ENCODE measurements at places on chromosomes 11 and 22.

GRCh38 chr11:92653454-92653853, 316.0 kb upstream of the MTNR1B start:
- no peak for DNase-seq

GRCh38 chr22:45438336-45438735, 24.8 kb downstream of the RIBC2 start:
- DNase-seq: no peak

- DNase-seq: no peak
These were observed 143.8 kb downstream of the ST3GAL4 start for GRCh38 chr11:126499131-126499752.

DNA sequence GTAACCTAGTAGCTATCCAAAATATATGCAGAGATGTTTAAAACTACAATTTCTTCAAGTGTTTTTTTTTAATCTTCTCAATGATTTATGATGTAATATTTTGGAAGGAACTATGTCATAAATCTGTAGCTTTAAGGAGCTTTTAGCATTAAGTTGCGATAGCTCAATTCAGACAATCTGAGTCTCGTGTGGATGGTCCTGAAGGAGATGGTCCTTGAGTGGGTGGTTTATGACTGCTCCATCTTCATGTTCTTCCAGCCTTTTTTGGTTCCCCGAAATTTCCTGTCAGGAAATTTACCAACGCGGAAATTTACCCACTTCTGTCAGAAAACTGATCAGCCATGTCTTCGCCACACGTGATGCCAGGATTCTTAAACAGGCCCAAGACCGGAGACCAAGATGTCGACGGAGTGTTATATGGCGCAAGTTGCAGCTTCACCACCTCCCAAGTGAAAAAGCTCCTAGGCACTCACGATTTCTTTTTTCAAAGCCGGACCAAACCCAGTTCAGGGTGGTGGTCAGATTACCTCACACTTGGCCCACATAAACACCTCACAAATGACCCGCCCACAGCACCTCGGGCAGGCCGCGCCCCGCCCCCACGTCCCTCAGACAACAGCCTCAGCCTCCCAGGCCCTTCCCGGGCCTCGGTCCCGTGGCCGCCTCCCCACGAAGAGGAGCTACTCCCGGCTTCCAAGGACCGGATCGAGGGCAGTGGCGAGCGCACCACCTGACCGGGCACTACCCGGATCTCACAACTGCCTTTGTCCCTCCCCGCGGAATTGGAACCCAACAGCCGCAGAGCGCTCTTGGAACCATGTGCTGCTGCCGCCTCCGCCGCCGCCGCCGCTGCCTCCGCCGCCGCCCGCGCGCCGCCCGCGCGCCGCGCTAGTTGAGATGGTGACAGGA, at the start of gene MORC2:
Gene MORC2 (minus strand): TSS at position 760 of the 909 bp plus-strand sequence. CDS start 885 bp downstream, outside the sequence.
- DNase-seq: peak; percentile 77

- no peak for DNase-seq
These were observed 12.9 kb upstream of the SH3BP1 start for GRCh38 chr22:37626556-37627075.

GRCh38 chr11:93324500-93324899, 6.0 kb upstream of the DEUP1 start:
- no peak for DNase-seq

GRCh38 chr11:117315285-117316196, 515 bp downstream of the BACE1 start:
- DNase-seq: no peak

GRCh38 chr11:96215110-96215782, 127.7 kb downstream of the MAML2 start:
- peak; percentile 83 for DNase-seq

GRCh38 chr11:19602891-19603290, 109.7 kb upstream of the NAV2 start:
- DNase-seq: no peak

- DNase-seq: no peak
These were observed 578.5 kb downstream of the TBC1D22A start for GRCh38 chr22:47340851-47341436.

DNA sequence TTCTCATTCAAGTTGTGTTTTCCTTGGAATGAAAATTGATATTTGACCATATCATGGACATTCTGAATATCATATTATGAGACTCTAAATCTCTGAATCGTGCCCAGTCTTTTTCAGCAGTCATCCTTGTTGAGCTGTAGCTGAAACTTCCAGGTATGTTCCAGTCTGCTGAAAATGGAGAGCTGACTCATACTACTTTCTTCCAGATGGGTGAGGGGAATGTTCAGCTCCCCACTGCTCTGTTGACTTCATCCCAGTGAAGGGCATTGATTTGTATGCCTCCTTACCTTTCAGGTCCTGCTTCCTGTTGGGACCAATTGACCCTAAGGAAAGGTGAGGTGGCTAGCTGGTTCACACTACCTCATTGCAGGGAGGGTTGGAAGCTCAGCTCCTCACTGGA, 3.5 kb downstream of the OR5P2 start:
- DNase-seq: no peak

- no peak for DNase-seq
These were observed 74.9 kb downstream of the DSCAML1 start for GRCh38 chr11:117722082-117722481.

GRCh38 chr11:78310500-78310909, 107.1 kb downstream of the GAB2 start:
- DNase-seq: peak; percentile 83

GRCh38 chr11:113072237-113072858, 111.1 kb downstream of the NCAM1 start:
- DNase-seq: no peak

DNA sequence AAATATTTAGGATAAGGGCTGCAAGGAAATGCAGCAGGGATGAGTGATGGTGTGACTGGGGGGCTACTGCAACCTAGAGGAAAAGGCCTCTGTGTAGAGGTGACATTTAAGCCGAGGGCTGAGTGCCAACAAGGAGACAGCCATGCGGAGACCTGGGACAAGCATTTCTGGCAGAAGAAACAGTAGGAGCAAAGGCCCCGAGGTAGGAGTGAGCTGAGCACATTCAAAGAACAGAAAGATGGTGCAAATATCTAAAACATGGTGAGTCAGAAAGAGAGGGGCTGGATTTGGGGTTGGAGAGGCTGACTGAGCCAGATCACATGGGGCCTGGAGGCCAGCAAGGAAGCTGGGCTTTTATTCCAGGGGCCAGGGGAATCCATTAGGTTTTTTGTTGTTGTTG, 55.1 kb upstream of the INCENP start:
- no peak for DNase-seq

DNA sequence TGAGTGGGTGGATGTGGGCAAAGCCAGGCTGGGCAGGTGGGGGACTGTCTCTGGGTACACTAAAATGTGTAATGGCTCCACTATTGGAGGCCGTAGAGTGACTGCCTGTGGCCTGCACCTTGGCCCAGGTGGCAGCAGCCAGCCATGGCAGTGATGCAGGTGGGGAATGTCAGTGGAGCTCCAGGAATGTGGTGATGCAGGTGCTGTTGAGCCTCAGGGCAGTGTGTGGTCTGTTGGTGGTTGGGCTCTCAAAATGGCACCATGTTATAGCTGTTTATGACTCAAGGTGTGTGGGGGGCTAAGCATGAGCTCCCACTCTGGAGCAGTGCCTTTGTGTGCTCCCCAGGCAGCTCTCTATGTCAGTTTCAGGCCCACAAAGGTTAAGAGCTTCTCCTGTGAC, 40.2 kb upstream of the CCDC90B start:
- DNase-seq: no peak

GRCh38 chr11:120134106-120134930, 3.6 kb downstream of the TRIM29 start:
- DNase-seq: no peak

DNA sequence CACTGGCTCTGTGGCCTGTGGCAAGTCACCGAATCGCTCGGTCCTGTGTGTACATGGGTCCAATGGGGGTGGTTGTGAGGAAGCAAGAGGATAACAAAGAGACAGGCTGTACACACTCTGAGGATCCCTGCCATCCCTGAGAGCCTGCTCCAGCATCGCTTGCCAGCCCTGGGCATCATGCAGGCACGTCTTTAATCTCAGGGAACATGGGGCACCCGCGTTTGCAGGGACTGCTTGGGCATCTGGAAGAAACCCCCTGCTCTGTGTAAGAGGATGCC, 1.3 kb upstream of the C1QTNF5 start:
- no peak for DNase-seq

- no peak for DNase-seq
These were observed 36.2 kb downstream of the THOC5 start for GRCh38 chr22:29517215-29517908.

DNA sequence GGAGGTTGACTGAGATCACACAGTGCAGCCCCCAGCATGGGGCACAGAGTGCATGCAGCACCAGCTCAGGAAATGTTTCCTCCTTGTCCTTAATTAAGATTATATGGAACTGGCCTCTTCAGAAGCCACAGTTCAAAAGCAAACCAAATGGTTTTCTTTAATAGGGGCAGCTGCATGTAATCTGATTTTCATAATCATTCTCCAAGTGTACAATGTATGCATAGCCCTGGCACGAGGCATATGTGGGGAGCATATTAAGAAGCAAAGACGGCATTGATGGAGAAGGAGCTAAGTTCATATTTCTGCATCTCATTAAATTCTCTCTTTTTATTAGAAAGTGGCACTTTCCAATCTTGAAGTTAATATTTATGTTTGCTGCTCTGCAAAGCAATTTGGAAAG, 9.9 kb upstream of the PARVB start:
- no peak for DNase-seq

GRCh38 chr11:34936945-34937629, 20.7 kb downstream of the PDHX start:
- no peak for DNase-seq

DNA sequence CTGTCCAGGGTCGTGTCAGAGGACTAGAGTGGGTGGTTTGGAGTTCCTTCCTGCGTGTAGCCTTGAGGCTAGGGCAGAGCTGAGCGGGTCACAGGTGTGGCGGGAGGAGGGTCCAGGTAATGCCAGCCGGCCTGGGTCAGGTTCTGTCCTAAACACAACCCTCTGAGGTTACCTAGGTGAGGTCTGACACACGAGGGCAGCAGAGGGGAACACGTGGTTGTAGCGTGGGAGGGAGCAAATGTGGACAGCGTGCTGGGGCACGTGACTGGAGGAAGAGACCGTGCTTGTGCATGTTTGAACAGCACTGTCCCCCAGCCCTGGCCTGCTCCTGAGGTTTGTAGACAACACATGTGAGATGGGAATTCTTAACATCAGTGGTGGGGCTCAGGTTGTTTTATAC, 13.1 kb downstream of the MOV10L1 start:
- DNase-seq: peak; percentile 41

- DNase-seq: no peak
These were observed 37.7 kb downstream of the SGSM3 start for GRCh38 chr22:40407831-40408717.

GRCh38 chr11:12074529-12075195, 35.7 kb upstream of the MICAL2 start:
- no peak for DNase-seq

GRCh38 chr11:5071799-5072198, 2.4 kb downstream of the OR52E1 start:
- DNase-seq: no peak

- no peak for DNase-seq
These were observed 107.8 kb downstream of the SYN3 start for GRCh38 chr22:32950366-32950765.

- no peak for DNase-seq
These were observed 1.6 kb downstream of the NCAM1 start for GRCh38 chr11:112962579-112963367.

GRCh38 chr11:13972944-13973343, 10.4 kb downstream of the SPON1 start:
- DNase-seq: no peak

- no peak for DNase-seq
These were observed 10.1 kb downstream of the RAC2 start for GRCh38 chr22:37233751-37234631.

- DNase-seq: no peak
These were observed 263.3 kb downstream of the ETS1 start for GRCh38 chr11:128324051-128324481.

DNA sequence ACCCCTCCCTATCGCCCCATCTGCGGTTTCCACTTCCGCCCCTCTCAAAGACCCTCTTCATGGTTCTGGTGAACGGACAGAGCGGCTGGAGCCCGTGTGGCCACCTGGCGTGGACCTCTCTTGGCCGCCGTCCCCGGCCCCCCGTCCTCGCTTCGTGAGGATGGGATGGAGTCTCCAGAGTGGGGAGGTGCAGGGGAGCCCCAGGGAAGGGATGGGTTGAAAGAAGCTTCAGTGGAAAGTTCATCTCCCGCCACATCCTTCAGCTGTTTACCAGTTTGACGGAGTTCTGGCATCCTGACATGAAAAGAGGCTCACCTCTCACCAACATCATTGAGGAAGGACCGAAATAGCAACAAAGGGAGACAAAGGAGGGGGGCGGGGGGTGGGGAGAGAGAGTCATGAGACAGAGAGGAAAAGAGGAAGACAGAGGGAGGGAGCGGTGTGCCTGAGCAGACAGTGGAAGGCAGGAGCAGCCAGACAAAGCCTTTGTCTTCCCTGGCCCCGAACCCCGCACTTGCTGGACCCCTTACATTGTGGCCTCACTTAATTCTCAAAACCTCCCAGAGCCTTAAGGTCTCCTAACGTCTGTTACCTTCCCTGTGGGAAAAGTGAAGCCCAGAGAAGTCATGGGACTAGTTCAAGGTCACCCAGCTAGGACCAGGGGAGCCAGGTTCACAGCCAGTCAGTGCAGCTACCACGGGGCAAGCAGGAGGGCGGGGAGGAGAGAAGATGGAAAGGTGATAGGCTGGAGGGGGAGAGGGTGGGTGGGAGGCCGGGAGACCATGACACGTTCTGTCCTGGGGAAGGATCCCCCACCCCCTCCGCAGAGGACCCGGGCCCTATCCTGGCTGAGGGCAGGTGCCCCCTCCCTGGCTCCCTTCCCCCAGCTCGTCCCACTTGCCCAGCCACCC, 54.9 kb downstream of the CD6 start:
- no peak for DNase-seq

- DNase-seq: no peak
These were observed 115.4 kb downstream of the SERGEF start for GRCh38 chr11:17897495-17897894.

- DNase-seq: peak; percentile 73
These were observed 75.3 kb downstream of the APIP start for GRCh38 chr11:34840736-34841386.

GRCh38 chr11:127073621-127074020, 73.1 kb upstream of the KIRREL3 start:
- DNase-seq: peak; percentile 5

- DNase-seq: no peak
These were observed 44.5 kb upstream of the RASSF10 start for GRCh38 chr11:12964650-12965049.

GRCh38 chr11:15617126-15617525, 502.4 kb downstream of the INSC start:
- DNase-seq: no peak

GRCh38 chr11:88297421-88297820, 40.1 kb downstream of the CTSC start:
- no peak for DNase-seq

- DNase-seq: peak; percentile 24
These were observed 1.9 kb downstream of the TEAD1 start for GRCh38 chr11:12675951-12676711.

DNA sequence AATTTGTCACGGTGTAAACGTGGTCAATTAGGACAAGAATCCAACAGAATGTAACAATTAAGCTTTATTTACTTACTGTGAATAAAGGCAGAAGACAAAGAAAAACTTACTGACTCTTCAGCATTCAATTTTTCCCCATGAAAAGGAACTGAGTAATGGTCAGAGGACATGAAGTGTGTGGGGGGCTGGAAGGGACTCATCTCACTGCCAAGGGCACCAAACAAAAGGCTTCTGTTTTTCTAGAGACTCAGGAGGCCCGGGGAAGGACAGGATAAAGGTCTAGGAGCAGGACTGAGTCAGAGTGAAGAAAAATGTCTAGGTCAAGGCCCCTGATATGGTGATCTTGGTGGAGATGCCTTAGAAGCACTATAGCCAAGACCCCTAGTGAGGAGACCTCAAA, 564.2 kb upstream of the ANO5 start:
- no peak for DNase-seq

- no peak for DNase-seq
These were observed 55.9 kb upstream of the NUP160 start for GRCh38 chr11:47904048-47904447.
